ENCODE measurements at places on chromosomes 1 and 21.

GRCh38 chr1:78054559-78054958 lies 8.8 kb downstream of the GIPC2 start:
- no peak for DNase-seq

DNA sequence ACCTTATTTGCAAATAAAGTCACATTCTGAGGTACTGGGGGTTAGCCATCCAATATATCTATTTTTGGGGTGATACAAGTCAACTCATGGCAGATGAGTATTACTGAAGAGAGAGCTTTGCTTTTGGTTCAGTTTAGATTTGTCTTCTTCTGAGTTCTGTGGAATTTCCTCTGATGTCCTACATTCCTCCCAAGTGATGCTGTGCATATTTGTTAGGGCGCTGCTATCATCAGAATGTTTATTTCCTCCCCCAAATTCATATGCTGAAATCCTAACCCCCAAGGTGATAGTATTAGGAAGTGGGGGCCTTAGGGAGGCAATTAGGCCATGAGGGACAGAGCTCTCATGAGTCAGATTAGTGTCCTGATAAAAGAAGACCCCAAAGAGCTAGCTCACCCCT lies 96.2 kb upstream of the WLS start:
- DNase-seq: no peak

- no peak for DNase-seq
These were observed 111.9 kb upstream of the C21orf91 start for GRCh38 chr21:17931080-17931479.

- DNase-seq: no peak
These were observed 649 bp downstream of the PTPN7 start for GRCh38 chr1:202159534-202160371.

GRCh38 chr1:9809100-9809510 lies 14.7 kb downstream of the CLSTN1 start:
- no peak for DNase-seq

DNA sequence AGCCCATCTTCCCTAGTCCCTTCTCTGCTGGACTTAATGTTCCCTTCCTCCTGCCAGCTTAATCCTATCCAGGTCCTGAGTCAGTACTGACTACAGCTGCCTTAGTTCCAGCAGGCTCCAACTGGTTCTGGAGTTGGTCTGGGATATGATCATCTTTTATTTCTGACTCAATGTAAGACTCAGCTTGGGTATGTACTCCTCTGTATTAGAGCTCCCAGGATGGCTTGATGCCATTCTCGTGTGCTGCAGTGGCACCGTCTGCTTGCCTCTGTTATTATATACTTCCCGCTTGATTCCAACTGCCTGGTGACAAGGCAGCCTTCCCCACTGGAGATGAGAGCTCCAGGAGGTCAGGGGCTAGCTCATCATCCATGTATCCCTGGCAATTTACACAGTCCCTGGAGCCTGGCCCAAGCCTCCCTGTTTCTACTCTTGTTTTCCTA lies 164.4 kb upstream of the DPT start:
- no peak for DNase-seq

GRCh38 chr1:31750858-31751510 lies 13.2 kb downstream of the ADGRB2 start:
- no peak for DNase-seq

GRCh38 chr1:5991381-5992025 lies 722 bp downstream of the NPHP4 start:
- peak; percentile 21 for DNase-seq

DNA sequence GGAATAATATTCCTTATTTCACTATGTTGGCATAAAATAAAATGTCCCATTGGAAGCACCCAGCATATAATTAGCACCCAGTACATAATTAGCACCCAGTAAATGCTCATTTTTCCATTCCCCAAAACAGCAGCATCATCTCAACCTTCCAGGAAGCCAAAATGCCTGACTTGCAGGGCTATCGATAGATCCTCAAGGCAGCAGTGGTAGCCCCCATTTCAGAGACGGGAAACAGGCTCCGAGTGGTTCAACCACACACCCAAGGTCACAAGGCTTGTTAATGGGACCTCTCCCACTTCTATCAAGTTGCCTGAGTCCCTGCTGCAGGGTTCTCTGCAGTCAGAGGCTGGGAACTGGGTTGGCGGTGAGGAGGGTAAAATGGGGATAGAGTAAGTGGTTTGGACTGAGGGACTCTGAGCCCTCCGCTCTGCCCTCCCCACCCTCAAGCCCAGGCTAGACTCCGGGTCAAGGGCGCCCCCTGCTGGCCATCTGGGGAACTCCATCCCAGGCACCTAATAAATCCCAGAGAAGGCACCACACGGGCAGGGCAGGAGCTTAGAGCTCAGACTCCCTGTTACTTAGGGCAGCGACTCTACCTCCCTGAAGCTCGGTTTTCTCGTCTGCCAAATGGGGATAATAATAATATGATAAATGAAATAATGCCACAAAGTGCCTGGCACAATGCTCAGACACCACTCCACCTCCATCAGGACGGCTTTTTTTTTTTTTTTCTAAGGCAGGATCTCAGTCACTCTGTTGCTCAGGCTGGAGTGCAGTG lies 21.9 kb upstream of the LAPTM5 start:
- DNase-seq: peak; percentile 88

- DNase-seq: no peak
These were observed 70.9 kb downstream of the PCP4 start for GRCh38 chr21:39938086-39938625.

DNA sequence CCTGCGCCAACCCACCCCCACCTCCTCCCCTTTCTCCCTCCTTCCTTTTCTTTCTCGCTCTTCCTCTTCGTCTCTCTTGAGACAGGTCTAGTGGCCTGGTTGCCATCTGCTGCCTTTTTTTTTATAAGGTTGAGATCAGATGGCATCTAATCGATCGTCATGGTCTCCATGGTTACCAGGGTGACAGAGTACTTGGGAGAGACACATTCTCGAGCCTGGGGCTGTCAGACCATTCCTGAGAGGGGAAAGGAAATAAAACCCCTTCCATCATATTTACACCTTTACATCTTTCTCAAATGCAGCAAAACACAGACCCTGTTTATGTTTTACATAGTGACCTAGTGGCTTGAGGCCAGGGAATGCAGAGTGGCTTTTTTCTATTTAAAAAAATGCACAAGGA lies 53.5 kb upstream of the SLC22A15 start:
- no peak for DNase-seq

DNA sequence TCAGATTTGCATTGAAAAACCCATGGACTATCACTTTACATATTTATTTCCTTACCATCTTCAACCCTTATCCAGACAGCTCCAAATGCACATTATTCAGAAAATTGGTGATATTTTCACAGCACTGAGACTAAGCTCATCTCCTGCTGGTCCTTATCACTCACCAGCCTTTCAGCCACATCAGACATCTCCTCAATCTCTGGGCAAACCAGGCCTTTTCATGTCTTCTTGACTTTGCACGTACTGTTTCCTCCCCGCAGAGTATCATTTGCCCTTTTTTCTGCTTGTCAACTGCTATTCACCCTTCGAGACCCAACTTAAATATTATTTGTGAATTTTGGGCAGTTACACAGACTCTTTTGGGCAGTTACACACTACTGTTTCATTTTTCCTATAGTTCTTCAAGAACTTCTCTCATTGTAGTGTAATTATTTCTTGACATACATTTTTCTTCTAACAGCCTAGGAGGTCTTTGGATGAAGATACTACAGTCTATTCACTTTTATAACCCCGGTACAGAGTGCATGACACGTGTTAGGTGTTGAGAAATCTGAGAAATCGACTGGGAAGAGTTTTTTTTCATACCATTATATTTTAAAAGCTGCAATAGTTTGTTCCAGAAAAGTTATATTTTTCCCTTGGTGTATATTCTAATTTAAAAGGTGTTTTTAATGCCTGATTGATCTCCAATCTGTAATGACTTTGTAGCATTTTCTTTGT lies 98.0 kb downstream of the FGGY start:
- DNase-seq: no peak

GRCh38 chr1:240719953-240720700 lies 108.2 kb upstream of the GREM2 start:
- DNase-seq: no peak

DNA sequence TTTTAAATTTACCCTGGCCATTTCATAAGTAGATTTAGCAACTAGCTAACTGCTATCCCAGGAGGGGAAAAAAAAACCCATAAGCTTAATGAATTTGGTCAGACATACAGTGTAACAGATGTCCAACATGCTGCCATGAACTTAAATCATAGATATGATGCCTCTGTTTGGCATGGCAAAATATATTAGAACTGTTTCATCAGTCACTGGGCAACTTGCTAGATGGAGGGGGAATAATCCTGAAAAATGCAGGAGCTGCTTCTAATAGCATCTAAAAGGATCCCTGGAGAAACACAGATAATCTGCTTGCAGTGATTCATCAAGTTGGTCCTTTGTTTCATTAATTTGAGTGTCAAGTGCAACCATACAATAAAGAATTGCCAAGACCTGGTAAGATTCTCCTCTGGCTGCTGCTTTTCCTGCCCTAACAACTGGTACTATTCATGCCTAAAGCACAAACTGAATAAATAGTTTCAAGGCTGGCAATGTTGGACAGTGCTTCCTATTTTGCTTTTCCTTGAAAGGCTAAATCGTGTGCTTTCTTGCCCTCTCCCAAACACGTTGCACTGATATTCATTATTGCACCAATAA lies 1.5 kb upstream of the ST6GALNAC5 start:
- DNase-seq: no peak

GRCh38 chr1:106613861-106614260 lies 442.6 kb upstream of the PRMT6 start:
- no peak for DNase-seq

GRCh38 chr1:211281320-211282022 lies 22.3 kb downstream of the RCOR3 start:
- DNase-seq: no peak

DNA sequence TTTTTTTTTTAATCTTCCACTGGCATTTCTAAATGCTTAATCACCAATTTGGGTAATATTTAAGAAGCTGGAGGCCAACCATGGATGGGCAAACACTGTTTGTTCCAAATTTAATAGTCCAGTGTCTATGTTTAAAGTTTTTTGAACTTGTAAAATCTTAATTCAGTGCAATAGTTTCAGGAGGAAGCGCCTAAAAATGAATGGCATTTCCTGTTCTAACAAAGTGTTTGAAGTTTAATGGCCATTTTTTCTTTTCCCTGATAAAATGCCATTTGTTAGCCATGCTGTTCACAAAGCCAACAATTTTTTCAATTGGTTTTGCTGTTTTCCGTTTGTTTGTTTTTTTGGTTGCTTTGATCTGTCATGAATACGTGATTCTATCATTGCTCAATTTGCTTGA lies 552.1 kb downstream of the LMO4 start:
- DNase-seq: no peak

DNA sequence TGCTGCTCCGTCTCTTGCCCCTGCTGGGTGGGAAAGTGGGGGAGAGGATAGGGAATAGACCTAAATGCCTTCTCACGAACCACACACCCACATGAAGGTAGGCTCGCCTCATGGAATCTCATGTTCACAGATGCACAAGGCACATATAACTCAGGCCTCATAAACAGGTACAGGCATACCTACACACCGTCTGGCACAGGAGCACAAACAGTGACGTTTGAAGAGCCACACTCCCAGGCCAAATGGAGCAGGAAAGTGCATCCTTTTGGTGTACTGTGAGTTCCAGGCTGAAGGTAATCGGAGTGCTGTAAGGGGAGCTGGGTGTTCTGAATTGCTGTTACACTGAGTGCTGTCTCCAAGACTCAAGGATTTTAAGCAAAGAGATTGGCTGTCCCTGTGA lies 13.1 kb downstream of the UTP11 start:
- no peak for DNase-seq

- DNase-seq: no peak
These were observed 1.1 kb upstream of the NFIA start for GRCh38 chr1:61081144-61081685.

- no peak for DNase-seq
These were observed 170.7 kb downstream of the DHRS3 start for GRCh38 chr1:12447307-12447706.

DNA sequence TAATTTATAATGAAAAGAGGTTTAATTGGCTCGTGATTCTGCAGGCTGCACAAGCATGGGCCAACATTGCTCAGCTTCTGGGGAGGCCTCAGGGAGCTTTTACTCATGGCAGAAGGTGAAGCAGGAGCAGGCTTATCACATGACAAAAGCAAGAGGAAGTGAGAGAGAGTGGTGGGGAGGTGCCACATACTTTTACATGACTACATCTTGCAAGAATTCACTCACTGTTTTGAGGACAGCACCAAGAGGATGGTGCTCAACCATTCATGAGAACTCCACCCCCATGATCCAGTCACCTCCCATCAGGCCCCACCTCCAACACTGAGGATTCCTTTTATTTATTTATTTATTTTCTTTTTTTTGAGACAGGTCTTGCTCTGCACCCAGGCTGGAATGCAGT lies 5.5 kb upstream of the PLEKHM2 start:
- DNase-seq: peak; percentile 56

Data from suppressor macrophage treated with lipopolysaccharide for 4 hours (primary cell).